A549 treated with CORT108297 at 1 μM for 4 hours (cell line): ENCODE measurements at places on chromosomes 5 and 9. TPM values are rescaled to one million over a fixed set of nuclear protein-coding genes. Genes with fewer than 3 reads are reported as not detected.

The IL7R gene
- 0.31 to 0.46 TPM (median 0.41 TPM) in 5 replicates for total RNA-seq

The FAM78A gene
- total RNA-seq = 0.32 to 0.69 TPM (median 0.42 TPM) in 5 replicates

The SARDH gene
- 0.07 to 0.16 TPM (median 0.09 TPM) in 4 of 5 replicates, not detected in the other for total RNA-seq

The SCGB3A2 gene
- not detected in 5 replicates for total RNA-seq

The LHX3 gene
- 0.05 to 0.09 TPM (median 0.08 TPM) in 5 replicates for total RNA-seq

The IL13 gene
- total RNA-seq = 0.06 to 0.13 TPM in 2 of 5 replicates, not detected in the others

The C6 gene
- not detected in 5 replicates for total RNA-seq

The HTR4 gene
- not detected in 5 replicates for total RNA-seq

The STK32A gene
- total RNA-seq = 0.15 to 0.50 TPM (median 0.25 TPM) in 5 replicates

The ADAMTS16 gene
- 1.6 to 2.5 TPM (median 1.6 TPM) in 5 replicates for total RNA-seq

The CSF1R gene
- 0.11 to 0.22 TPM (median 0.15 TPM) in 5 replicates for total RNA-seq

The ST6GALNAC4 gene
- total RNA-seq = 14.0 to 24.2 TPM (median 22.2 TPM) in 5 replicates

The NSUN2 gene
- 91.1 to 100 TPM (median 93.1 TPM) in 5 replicates for total RNA-seq

The SNX18 gene
- 4.7 to 7.8 TPM (median 6.2 TPM) in 5 replicates for total RNA-seq

The PCDHGA12 gene
- 0.02 to 0.03 TPM in 2 of 5 replicates, not detected in the others for total RNA-seq

The SHROOM1 gene
- 8.6 to 10.5 TPM (median 10.3 TPM) in 5 replicates for total RNA-seq

The CLK4 gene
- total RNA-seq = 9.0 to 11.9 TPM (median 9.3 TPM) in 5 replicates

The BTNL3 gene
- total RNA-seq = not detected in 5 replicates

The SEMA6A gene
- 0.03 to 0.39 TPM (median 0.13 TPM) in 5 replicates for total RNA-seq

The RORB gene
- total RNA-seq = not detected in 5 replicates

The ZCCHC10 gene
- 25.8 to 31.8 TPM (median 27.9 TPM) in 5 replicates for total RNA-seq

The SOWAHA gene
- total RNA-seq = 0.09 to 0.16 TPM (median 0.14 TPM) in 5 replicates

The SVEP1 gene
- 1.1 to 1.8 TPM (median 1.6 TPM) in 5 replicates for total RNA-seq

The CTXN3 gene
- total RNA-seq = not detected in 5 replicates

The NR2F1-AS1 gene
- total RNA-seq = 3.8 to 4.6 TPM (median 4.0 TPM) in 5 replicates

The CSF2 gene
- 0.33 to 1.7 TPM (median 0.37 TPM) in 5 replicates for total RNA-seq

The OTP gene
- 0.03 to 0.09 TPM (median 0.06 TPM) in 5 replicates for total RNA-seq

The ZBTB6 gene
- total RNA-seq = 4.8 to 6.3 TPM (median 5.4 TPM) in 5 replicates

The FOXD4L3 gene
- 0.06 to 0.18 TPM (median 0.06 TPM) in 3 of 5 replicates, not detected in the others for total RNA-seq

The PCDHGA5 gene
- 0.07 to 0.24 TPM (median 0.15 TPM) in 5 replicates for total RNA-seq

The GLT6D1 gene
- not detected in 5 replicates for total RNA-seq

The TRPM6 gene
- total RNA-seq = 1.2 to 1.4 TPM (median 1.3 TPM) in 5 replicates
